ENCODE measurements at places on chromosomes 12 and 14.

DNA sequence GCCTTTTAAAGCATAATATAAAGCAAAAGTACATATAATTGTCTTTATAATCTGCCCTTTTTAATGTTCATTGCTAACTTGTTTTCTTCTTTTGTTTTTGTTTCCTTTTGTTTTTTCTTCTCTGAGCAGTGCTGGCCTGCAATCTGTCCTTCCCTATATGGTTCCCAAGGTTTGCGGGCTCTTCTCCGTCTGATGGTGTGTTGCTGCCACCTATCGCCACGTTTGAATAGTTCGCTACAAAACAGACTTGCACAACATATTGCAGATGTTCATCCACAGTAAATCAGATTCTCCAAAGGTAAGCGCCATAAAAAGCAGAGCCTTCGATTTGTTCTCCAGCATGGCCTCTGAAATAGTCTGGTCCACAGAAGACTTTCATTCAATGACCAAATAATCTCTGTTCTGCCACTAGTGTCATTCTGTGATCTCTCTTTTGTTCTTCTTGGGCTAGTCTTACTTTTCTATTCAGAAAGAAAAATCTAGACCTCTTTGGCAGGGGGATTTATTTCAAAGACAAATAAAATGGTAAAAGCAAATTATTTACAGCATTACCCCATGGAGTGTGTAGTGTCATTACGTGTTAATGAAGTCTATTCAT lies 33.5 kb downstream of the C12orf50 start:
- DNase-seq = no peak

GRCh38 chr12:113749433-113749815 lies 216.7 kb downstream of the RBM19 start:
- no peak for DNase-seq

DNA sequence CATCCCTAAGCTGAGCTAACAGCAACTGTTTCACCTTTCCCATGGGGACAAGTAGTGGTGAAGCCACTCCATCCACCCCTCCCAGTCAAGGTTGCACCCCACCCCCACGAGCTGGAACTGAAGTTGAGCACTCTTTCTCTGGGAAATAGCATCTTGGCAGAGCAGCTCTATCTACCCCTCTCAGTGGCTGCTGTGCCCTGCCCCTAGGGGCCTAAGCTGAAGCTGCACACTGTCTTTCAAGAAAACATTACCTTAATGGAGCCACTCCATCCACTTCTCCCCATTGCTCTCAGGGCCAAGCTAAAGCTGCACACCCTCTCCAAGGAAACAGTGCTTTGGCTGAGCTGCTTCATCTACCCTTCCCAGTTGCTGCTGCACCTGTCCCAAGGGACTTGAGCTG lies 170.6 kb upstream of the CCDC196 start:
- DNase-seq = no peak

- DNase-seq = no peak
These were observed 34.6 kb upstream of the UBC start for GRCh38 chr12:124949066-124949465.

DNA sequence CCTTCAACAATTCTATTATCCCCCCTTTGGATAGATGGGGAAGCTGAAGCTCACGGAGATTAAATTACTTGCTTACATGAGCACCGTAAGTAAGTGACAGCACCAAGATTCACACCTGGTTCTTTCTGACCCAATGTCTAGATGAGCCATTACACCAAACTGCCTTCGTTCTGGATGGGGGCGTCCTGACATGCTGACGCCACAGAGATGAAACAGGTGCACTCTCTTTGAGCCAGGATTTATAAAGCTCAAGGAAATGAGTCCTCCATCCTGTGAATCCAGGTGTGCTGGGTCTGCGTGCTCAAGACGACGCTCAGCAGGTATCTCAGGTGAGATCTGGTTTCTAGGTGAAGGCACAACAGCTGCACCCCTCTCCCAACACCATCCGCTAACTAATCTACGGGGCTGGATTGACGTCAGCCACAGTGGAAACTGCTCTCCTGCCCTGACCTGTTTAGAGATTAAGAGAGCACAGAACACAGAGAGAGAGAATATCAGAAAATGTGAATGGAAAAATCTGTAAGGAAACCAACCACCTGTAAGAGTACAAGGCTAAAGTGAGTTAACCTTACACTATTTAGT lies 61.6 kb downstream of the KSR2 start:
- no peak for DNase-seq

GRCh38 chr14:69812711-69813110 lies 15.7 kb upstream of the SLC10A1 start:
- no peak for DNase-seq

DNA sequence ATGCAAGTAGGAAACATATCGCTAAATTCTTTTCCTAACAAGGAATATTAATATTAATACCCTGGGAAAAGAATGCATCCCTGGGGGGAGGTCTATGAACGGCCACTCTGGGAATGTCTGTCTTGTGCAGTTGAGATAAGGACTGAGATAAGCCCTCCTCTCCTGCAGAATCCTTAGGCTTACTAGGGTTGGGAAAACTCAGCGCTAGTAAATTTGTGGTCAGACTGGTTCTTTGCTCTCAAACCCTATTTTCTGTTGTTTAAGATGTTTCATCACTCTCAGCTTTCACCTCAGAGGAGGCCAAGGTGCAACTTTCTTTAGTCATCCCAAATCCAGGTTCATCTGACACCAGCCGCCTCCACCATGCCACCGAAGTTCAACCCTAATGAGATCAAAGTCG lies 11.2 kb upstream of the RESF1 start:
- no peak for DNase-seq

GRCh38 chr12:107320929-107321631 lies 227.7 kb upstream of the CRY1 start:
- peak; percentile 74 for DNase-seq

DNA sequence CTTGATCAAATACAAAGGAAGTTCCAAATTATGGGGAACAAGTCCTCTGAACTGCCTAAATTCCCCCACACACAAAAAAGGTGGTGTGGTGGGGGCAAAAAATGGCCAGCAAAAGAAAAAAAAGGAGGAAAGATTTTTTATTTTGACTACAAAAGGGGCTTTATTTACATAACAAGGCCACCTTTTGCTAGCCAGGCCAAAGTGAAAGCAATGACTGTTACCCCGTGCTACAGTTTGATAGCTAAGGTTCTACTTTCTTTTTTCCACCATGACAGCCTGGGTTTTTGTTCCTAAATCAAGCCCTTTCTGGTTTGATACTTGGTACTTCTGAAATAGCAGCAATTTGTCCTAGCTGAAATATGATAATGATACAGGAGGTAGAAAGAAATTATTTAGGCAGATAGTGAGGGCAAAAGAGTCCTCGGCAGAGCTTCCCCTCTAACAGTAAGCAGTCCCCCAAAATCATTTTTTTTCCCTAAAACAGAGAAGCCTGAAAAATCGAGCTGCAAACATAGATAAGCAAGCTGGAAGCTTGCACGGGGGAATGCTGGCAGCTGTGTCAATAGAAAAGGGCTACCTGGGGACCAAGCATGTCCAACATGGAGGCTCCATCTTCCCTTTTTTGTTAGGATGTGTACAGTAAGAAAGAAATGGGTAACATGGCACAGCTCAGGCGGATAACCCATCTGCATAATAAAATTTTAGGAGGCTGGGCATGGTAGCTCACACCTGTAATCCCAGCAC lies 8.9 kb upstream of the B4GALNT1 start:
- no peak for DNase-seq

DNA sequence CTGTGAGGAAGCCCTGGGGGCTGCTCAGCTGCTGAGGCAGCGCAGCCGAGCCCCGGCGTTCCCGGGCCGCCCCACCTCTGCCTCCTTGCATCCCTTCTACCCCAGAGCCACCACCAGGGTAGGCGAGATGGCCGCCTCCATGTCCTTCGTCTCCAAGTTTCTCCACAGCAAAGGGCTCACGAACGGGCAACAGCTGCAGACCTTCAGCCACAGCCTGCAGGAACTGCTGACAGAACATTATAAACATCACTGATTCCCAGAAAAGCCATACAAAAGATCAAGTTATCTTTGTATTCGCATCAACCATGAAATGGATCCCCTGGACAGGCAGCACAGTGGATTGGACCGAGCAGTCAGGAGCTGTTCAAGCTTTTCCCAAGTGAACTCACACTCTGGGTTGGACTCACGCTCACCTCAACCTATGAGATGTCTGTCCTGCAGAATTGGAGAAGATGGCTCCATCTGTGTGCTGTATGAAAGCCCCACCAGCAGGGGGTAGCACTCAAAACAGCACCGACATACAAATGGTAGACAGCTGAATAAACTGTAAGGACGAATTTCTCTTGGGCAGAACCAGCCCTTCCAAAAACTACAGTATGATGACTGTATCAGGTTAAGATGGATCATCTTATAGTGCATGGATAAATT lies 19.4 kb upstream of the A2M start:
- DNase-seq = no peak

GRCh38 chr12:111438481-111438880 lies 32.8 kb downstream of the SH2B3 start:
- no peak for DNase-seq

GRCh38 chr12:2893007-2893406 lies 2.3 kb downstream of the TULP3 start:
- no peak for DNase-seq

DNA sequence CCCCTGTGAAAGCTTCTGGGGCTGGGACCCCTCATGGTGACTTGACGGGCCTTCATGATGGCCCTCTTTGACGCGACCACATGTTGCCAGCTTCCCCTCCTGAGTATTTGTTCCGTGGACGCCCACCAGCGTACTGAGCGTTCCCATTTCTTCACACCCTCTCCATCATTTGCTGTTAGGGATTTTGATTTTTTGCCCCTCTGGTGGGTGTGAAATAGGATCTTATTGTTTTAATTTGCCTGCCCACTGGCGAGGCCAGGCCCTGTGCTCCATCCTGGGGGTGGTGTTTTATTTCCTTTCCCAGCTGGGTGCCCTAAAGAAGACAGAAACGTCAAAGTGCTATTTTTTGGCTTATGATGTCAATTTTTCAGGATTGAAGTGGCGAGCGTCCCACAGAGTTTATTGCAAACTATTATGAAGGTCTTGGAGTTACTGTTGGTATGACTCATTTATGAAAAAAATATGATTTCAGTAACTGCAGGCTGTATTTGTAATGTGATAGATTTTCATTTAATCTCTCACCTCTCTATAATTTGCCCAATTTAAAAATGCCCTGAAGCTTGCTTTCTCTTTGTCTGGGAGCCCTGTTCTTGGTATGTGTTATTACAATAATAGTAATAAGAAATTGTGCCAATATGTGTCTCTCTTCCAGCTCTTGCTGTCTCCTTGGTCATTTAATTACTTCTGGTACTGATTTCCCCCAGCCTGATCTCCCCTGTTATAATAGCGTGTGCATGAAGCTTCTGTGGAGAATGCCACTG lies 99.6 kb downstream of the SLC25A47 start:
- no peak for DNase-seq

GRCh38 chr12:39764944-39765560 lies 145.4 kb upstream of the ABCD2 start:
- no peak for DNase-seq

DNA sequence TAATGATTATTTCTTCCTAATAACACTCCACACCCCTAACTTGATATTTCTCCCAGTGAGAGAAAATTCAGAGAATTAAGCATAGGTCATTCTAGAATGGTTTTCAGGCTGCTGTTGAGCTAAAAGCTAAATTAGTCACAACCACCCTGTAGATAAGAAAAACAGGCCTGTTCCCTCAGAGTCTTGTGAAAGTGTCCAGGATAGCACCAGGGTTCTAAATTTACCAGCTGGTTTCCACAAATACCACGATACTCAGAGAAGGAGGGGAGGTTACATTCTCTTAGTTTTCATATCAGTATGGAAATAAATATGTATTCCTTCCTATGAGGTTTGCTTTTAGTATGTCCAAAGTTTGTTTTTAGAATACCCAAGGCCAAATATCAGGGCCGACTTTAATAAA lies 66.0 kb upstream of the YARS2 start:
- DNase-seq = no peak

DNA sequence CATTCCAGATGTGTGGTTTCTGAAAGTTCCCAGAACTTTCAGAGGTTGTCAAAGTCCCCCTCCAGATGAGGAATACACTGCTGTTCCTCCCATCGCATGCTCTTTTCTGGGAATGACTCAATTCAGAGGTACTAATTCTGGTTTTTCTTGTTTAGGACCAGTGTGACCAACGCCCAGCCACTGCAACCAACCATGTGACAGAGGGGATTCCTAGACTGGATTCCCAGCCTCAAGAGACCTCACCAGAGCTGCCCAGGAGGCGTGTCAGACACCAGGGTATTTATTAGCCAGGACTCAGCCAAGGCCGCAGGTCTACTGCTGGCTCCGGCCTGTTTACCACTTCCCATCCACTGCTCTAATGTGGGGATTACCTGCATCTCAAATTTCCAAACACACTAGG lies 24.2 kb downstream of the TRAFD1 start:
- peak; percentile 67 for DNase-seq

DNA sequence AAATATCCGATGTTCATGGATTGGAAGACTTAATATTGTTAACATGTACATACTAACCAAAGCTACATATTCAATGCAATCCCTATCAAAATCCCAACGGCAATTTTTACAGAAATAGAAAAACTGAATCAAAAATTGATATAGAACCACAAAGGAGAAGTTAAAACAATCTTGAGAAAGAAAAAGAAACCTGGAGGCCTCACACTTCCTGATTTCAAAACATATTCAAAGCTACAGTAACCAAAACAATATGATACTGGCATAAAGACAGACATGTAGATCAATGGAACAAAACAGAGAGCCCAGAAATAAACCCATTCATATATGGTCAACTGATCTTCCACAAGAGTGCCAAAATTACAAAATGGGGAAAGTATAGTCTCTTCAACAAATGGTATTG lies 5.4 kb upstream of the PELI2 start:
- DNase-seq = no peak

DNA sequence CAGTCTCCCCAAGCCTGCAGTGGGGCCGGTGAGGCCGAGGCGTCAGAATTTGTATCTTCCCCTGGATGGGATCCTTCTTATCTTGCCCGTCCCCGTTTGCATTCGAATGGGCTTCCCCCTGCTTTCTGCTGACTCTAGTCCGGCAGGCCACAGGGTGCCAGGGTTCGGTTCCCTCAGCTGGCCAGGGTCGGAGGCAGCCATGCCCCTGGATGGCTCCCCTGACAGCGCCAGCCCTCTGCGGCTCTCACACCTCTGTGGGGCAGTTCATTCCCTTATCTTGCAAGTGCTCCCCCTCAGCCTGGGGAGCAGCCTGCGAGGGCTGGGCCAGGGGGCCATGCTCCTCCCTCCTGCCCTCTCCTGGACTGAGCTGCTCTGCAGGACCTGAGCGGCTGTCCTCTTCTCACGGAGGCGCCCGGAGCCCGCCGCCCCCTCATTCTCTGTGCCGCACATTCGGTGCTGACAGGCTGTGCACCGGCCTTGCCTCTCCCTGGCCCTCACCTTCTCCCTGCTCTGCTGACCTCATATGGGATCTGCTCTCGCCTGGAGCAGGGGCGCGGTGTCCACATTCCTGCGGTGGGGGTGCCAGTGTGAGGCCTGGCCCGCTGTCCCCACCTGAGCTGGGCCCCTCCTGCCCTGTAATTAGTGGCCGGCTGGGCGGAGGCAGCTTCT lies 32.8 kb downstream of the KIF26A start:
- no peak for DNase-seq
